ENCODE measurements at places on chromosomes 3 and 15. TPM values are rescaled to one million over a fixed set of nuclear protein-coding genes. Genes with fewer than 3 reads are reported as not detected.

GRCh38 chr3:171824824-171825221 is 14.5 kb upstream of the PLD1 start:
- no peaks in the 10 kb centered on the region for H3K36me3 ChIP-seq
- peak overlapping the region; percentile 67 for H3K27ac ChIP-seq
- no peak for DNase-seq
- H3K4me1 ChIP-seq = peaks cover 24% of the 10 kb centered on the region
- H3K27me3 ChIP-seq = no peaks in the 10 kb centered on the region
- no peak overlapping the region for H3K4me3 ChIP-seq

MGA gene
- 35.0 TPM for total RNA-seq

EXD1 gene
- not detected for total RNA-seq

TRMT10C gene
- total RNA-seq = 42.0 TPM

DNA sequence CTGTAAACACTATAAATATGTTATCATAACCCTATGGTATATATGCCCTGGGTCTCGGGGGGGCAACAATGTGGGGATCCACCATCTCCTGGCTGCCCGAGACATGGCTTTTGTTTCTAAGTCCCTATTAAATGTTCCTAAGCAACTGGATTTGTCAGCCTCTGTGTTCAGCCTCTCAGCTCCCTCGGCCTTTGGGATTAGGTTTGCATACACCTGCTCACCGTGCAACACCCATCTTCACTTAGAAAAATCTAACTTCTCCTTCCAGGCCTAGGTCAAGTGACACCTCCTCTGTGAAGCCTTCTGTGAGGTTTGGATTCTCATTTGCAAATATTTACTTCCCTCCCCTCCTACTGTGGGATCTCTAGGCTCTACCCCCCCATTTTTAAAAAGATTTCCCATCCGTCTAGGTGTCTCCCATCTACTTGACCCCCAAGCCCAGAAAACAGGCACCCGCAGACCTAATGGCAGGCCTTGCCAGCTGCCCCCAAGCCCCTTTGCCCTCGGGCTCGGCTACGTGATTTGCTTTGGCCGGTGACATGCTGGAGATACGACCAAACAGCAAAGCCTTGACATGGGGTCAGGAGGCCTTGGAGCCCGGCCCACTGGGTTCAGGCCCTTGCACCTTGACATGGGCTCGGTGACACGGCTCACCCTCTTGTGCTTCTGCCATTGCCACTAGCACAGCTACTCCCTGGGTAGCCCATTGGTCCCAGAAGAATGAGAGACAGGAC is 66.0 kb upstream of the BLM start:
- no peaks in the 10 kb centered on the region for H3K36me3 ChIP-seq
- H3K27me3 ChIP-seq = no peaks in the 10 kb centered on the region
- no peak overlapping the region for H3K4me3 ChIP-seq
- H3K27ac ChIP-seq = no peak overlapping the region

ARPP19 gene
- 120 TPM for total RNA-seq

DNA sequence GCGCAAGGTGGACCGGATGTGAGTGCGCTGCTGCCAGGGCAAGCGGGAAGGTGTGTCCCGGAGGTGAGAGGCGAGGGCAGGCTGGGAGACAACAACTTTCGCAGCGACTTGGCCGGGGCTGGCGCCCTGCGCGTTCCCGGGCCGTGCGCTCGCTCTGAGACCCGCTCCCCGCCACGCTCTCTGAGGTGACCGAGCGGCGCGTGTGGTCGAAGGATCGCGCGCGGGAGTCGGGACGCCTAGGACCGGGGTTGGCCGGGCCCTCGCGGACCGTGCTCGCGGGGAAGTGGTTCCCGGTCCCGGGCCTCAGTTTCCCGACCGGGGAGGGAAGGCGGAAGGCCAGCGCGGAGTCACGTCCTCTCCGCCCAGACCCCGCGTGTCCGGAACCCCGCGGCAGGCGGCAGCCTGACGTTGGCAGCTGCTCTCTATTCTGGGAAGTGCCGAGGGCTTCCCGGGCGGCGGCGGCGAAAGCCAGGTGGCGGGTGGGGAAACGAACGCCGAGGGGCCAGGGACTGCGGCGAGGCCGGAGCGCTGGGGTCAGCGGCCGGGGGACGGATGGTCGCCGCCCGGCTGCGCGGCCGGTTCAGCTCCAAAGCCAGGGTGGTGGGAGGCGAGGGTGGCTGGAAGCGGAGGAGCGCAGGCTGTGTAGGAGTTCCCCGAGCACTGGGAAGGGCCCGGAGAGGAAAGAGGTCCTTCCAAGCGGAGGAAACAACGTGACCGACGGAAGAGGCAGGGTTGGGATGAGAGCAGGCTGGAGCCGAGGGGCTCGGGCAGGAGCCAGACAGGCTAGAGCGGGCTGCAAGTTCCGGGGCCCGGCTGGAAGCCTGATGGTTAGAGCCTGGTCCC is 1.0 kb upstream of the IGF2BP2 start:
- no peaks in the 10 kb centered on the region for H3K27me3 ChIP-seq
- H3K36me3 ChIP-seq = no peaks in the 10 kb centered on the region
- peak overlapping the region; percentile 73 for H3K4me3 ChIP-seq
- peaks cover 10% of the 10 kb centered on the region for H3K4me1 ChIP-seq

AMIGO3 gene
- total RNA-seq = 0.57 TPM

- H3K27ac ChIP-seq = peak within 1 kb of the TSS; percentile 95
- peaks cover 30% of the 10 kb centered on the region for H3K4me1 ChIP-seq
- no peaks in the 10 kb centered on the region for H3K27me3 ChIP-seq
- H3K4me3 ChIP-seq = peak within 1 kb of the TSS; percentile 88
Observed at GRCh38 chr3:133573629-133574194, at the start of gene CDV3. Gene CDV3, plus strand, starts transcription at chr3:133573686. Its CDS starts 359 bp downstream, at chr3:133574045.

DNA sequence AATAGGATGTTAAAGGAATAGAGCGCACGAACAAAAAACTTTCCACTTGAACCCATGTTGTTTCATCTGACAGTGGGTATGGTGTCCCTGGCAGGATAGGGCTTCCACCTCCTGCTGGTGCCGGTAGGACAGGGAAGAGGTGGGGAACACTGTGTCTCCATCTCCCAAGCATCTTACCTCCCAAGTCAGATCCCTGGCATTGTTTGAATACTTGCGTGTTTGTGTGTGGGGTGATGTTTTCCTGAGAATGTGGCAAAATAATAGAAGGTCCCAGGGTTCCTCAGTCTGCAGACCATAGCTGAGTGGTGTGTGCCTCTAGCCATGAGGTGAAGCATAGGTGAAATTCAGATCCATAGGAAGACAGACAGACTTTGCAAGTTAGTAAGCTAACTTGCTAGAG is 119.4 kb downstream of the IGF1R start:
- H3K4me1 ChIP-seq = peaks cover 16% of the 10 kb centered on the region
- H3K4me3 ChIP-seq = no peak overlapping the region

- peak overlapping the region; percentile 82 for H3K4me3 ChIP-seq
- DNase-seq = no peak
- H3K4me1 ChIP-seq = peaks cover 38% of the 10 kb centered on the region
Observed at GRCh38 chr15:73632670-73633058, 525 bp downstream of the NPTN start.

DNA sequence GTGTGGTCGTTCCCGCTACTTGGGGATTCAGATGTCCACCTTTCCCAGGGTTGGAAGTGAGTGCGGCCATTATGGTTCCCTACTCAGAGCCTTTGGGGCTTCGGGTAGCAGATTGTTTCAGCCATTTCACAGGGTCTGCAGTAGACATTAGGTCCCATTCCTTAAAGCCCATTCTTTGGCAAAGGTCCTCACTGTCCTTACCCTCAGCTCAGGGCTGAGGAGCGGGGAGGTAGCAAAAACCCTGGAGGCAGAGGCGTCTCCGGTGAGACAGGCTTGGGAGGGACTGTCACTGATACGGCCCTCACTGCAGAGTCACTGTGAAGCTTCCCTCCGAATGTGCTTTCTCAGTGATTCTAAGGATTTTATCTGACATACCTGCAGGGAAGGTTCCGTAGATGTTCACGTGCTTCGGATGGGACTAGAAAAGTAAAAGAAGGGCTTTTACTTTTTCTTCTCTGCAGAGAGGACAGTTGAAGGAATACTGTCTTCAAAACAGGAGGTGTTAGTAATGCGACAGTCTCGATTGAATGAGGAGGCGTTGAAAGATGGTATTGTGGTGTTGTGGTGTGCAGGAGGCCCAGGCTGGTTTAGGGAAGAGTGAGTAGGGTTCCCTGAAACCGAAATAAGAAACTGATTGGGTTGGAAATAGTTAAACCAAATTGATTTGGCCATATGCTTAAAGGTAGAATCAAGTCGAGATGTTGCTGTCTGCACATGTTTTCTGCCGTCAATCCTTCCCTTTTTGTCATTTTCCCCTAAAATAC is 630 bp downstream of the ATP6V1A start:
- peak overlapping the region; percentile 96 for H3K27ac ChIP-seq
- no peaks in the 10 kb centered on the region for H3K27me3 ChIP-seq
- DNase-seq = peak; percentile 33
- H3K36me3 ChIP-seq = no peaks in the 10 kb centered on the region
- H3K4me3 ChIP-seq = peak overlapping the region; percentile 25
- H3K4me1 ChIP-seq = peaks cover 29% of the 10 kb centered on the region

DNA sequence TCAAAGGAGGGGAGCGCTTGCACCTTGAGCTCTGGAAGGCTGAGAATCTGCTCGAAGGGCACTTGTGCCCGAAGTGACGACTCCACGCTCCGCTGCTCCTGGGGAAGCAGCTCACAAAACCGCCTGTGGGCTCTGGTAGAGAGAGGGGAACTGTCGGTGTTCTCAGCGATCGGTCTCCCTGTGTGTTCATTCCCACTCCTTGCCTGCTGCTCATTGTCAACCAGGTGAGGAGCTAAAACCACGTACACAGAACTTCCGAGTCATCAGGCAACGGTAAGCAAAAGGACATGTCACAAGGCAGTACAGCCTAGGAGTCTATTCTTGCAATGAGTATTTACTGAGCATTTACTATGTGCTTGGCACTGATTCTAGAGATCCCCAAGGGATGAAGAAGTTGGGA is 1.5 kb downstream of the CIB1 start:
- peaks cover 23% of the 10 kb centered on the region for H3K4me1 ChIP-seq
- H3K36me3 ChIP-seq = no peaks in the 10 kb centered on the region
- no peak for DNase-seq
- peak overlapping the region; percentile 94 for H3K27ac ChIP-seq

POPDC2 gene
- total RNA-seq = 3.9 TPM

DNA sequence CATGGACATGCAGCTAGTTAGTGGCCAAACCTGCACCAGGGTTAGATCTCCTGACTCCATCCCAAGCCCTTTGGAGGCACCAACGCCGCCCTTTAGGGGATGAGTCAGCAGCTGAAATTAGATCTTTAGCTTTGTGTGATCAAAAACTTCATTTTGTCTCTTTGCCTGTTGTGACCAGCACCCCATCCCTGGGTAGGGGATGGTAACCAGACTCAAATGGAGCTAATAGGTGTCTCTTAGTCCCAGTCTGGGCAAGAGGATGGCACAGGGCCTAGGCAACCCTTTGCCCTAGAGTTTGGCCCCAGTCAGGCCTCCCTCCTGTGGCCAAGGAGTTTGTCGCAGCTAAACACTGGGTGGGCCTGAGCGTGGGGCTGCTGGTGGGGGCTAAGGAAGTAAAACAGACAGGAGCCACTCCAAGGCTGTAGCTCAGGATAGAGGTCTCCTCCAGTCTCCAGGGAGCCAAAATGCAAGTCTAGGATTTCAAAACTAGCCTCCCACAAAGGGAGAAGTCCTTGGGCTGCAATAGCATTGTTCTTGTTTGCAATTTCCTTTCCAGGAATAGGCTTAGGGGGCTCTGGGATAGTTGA is 105.1 kb downstream of the CPN2 start:
- DNase-seq = no peak
- H3K4me1 ChIP-seq = peaks cover 39% of the 10 kb centered on the region
- H3K4me3 ChIP-seq = no peak overlapping the region

CYP8B1 gene
- total RNA-seq = 5.9 TPM

SEMA3B gene
- 60.2 TPM for total RNA-seq

Measured in hepatocyte (in vitro differentiated cells).